ENCODE measurements at places on chromosomes 2 and 18.

GRCh38 chr2:169797601-169798000 is 1.1 kb upstream of the SSB start:
- DNase-seq, result no peak

- no peak for DNase-seq
These were observed 65.5 kb upstream of the PMAIP1 start for GRCh38 chr18:59834267-59834666.

GRCh38 chr2:205024822-205025518 is 479.7 kb downstream of the PARD3B start:
- no peak for DNase-seq

DNA sequence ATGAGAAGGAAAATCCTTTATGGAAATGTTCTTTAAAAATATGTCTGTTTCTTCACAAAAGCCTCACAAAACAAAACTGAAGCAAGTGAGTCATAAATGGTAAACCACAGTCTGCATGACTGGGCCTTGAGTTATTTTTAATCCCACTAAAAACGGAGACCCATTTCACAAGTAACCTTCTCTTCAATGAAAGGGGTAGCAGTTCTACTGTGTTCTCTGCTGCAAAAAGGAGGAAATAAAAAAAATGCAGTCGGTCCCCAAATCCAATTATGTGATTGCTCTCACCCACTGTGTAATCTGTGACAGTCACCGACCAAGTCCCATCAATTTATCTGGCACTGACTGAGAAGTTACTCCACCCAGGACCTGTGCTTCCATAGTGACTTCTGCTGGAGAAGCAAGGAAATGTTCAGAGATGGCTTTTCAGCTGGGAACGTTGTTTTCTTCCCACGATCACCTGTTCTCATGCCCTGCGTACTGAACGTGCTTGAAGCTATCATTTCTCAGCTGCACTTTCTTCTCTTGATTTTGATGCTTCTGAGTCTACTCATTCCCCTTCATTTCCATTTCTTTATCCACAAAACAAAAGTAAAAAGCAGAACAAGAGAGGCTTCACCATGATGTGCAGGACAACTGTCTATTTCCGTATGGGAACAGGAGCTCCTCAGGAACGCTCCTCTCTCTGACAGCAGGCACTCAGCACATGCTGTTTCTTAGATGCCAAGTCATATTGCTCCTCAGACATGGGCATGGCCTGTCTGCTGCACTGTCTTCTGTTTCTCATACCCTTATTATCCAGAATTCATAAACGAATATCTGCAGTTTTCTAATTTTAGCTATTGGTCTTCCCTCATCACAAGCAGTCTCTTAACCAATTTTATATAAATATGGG is 80.0 kb upstream of the TMEM200C start:
- no peak for DNase-seq

- DNase-seq, result no peak
These were observed 1.3 kb upstream of the CLIP4 start for GRCh38 chr2:29113891-29114321.

- no peak for DNase-seq
These were observed 82.8 kb upstream of the CD28 start for GRCh38 chr2:203623661-203624060.
